ENCODE measurements at places on chromosomes 12 and 14.

DNA sequence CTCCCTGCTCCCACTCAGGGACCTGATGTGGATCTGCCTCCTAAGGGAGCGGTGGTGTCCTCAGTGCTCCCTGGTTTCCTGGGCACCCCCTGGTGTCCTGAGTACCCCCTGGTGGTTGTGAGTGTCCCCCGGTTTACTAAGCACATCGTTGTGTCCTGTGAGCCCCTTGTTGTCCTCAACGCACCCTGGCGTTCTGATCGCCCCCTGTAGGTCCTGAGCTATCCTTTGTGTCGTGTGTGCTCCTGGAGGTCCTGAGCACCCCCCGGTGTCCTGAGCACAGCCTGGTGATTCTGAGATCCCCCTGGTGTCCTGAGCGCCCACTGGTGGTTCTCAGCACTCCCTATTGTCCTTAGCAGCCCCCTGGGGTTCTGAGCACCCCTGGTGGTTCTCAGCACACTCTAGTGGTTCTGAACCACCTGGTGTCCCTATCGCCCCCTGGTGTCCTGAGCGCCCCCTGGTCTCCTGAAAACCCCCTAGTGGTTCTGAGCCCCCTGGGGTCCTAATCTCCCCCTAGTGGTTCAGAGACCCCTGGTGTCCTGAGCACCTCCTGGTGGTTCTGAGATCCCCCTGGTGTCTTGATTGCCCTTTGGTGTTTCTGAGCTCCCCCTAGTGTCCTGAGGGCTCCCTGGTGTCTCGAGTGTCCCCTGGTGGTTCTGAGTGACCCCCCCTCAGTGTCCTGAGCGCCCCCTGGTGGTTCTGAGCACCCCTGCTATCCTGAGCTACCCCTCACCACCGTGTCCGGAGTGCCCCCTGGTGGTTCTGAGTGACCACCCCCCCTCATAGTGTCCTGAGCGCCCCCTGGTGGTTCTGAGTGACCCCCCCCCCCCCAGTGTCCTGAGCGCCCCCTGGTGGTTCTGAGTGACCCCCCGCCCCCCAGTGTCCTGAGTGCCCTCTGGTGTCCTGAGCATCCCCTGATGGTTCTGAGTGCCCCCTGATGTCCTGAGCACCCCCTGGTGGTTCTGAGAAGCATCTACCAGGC lies 615.1 kb downstream of the TMEM121 start:
- no peak for DNase-seq

DNA sequence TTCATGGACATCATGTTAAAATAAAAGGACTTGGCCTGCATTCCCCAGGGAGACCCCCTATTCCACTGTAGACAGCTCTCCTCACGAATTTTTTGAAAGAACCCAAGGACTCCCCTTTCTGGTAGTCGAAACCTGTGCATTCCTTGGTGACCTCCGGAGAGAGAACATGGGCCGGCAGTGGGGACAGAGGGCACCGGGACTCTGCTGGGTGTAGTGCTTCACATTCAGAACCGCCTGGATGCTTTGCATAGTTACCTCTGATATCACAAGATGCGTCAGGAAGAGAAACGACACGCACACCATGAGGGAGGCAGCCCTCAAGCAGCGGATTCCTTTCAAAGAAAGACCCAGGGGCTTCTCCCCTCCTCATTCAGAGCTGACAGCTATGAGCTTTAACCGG lies 9.7 kb downstream of the CKAP4 start:
- DNase-seq, result no peak

GRCh38 chr12:32012249-32012785 lies 53.1 kb downstream of the RESF1 start:
- no peak for DNase-seq

- DNase-seq, result peak; percentile 36
These were observed 1.3 kb downstream of the CHST11 start for GRCh38 chr12:104457746-104458693.

GRCh38 chr12:62256408-62257096 lies 3.7 kb upstream of the USP15 start:
- DNase-seq, result peak; percentile 6

DNA sequence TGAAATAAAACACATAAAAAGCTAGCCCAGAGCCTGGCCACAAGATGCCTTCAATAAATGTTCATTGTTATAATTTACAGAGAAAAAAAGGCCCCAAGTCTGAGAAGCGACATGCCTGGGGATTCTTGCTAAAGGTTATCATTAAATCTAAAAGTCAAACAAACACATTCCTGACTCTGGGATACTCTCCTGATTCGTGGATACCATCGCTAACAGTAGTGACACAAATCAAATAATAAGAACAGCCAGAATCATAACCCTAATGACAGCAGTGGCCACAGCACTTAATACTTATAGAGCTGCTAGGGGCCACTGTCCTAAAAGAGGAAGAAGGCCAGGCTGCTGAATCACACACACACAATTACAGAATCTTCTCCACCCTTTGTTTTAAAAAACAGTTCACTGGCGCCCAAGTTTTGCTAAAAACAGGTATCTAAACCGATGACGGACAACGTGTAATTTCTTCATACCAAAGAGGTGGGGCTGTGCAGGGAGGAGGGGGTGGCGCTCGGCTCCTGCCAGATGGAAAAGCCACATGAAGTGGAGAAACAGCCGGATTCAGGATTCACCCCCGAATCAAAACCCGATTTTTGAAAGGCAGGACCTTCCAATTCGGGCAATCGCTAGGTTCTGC lies 1.2 kb downstream of the CLIP1 start:
- peak; percentile 59 for DNase-seq

DNA sequence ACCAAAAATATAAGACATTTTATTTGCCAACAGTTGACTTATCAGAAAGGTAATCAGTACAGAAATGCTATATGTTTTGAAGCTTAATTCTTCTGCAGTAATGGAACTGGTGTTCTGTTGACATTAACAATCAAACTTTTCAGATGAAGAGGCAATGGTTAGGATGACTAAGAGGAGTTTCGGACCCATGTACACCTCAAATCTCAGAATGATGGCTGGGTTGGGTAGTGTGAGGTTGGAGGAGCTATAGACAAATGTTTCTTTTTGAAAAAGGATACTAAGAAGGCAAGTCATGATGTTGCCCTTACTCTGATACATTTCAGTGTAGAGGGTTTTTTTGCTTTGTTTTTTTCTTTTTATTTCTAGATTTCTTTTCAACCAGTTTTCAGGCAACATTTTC lies 66.9 kb downstream of the KNTC1 start:
- DNase-seq, result no peak

- DNase-seq, result no peak
These were observed 8.5 kb upstream of the BCL7A start for GRCh38 chr12:122013136-122013535.

- no peak for DNase-seq
These were observed 679 bp downstream of the ARF6 start for GRCh38 chr14:49893309-49894213.

- DNase-seq, result no peak
These were observed 1085.0 kb upstream of the TMEM132C start for GRCh38 chr12:127182018-127182417.

GRCh38 chr12:4905316-4905715 lies 4.4 kb upstream of the KCNA1 start:
- DNase-seq, result no peak

- DNase-seq, result no peak
These were observed 705.1 kb downstream of the MED13L start for GRCh38 chr12:115572440-115572839.

- DNase-seq, result no peak
These were observed 80.0 kb upstream of the SLC8A3 start for GRCh38 chr14:70268760-70269159.

- DNase-seq, result no peak
These were observed 78.9 kb downstream of the ESR2 start for GRCh38 chr14:64215274-64215673.

DNA sequence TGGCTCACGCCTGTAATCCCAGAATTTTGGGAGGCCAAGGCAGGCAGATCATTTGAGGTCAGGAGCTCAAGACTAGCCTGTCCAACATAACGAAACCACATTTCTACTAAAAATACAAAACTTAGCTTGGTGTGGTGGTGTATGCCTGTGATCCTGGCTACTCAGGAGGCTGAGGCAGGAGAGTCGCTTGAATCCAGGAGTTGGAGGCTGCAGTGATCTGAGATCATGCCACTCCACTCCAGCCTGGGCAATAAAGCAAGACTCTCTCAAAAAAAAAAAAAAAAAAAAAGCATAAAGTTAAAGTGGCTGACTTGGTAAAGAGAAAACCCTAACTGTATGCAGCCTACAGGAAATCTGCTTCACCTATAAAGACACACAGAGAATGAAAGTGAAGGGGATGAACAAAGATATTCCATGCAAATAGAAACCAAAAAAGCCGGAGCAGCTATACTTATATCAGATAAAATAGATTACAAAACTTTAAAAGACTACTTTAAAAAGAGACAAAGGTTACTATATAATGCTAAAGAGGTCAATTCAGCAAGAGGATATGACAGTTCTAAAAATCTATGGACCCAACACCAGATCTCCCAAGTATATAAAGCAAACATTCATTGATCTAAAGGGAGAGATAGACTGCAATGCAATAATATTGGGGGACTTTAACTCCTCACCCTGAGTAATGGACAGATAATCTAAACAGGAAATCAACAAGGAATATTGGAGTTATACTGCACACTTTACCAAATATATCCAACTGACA lies 4.1 kb downstream of the CLEC2B start:
- DNase-seq, result no peak

DNA sequence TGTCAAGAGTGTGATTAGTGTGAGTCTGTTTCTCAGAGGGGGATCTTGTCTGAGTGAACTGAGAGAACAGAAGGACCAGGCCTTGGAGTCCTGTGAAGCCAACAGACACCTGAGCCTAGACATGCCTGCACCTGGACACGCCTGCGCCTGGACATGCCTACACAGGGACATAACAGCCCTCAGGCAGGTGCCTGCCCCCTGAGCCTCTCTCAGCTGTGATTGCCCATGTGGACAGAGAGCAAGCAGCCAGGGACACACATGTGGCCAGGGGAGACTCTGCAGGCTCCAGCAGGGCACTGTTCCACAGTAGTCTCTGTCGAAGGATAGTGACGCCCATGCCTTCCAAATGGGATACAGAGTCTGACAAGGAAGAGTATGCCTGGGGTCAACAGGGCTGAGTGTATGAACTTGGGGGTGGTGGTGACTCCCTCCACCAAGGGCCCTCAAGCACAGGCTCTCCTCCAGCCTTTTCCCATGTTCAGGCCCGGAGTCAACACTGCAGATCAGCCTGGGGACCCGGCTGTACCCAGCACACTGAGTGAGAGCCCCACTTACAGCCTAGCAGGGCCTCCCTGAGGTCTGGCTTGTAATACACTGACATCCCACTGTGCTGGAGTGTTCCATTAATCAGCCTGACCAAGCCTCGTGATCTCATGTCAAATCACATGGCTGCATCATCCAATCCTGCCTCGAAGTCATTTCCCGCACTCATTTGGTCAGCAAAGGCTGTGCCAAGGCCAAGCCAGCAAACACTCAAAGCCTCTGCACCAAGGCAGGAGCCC lies 173.0 kb downstream of the CALM1 start:
- no peak for DNase-seq

- DNase-seq, result no peak
These were observed 20.0 kb downstream of the NFKBIA start for GRCh38 chr14:35384455-35385041.

DNA sequence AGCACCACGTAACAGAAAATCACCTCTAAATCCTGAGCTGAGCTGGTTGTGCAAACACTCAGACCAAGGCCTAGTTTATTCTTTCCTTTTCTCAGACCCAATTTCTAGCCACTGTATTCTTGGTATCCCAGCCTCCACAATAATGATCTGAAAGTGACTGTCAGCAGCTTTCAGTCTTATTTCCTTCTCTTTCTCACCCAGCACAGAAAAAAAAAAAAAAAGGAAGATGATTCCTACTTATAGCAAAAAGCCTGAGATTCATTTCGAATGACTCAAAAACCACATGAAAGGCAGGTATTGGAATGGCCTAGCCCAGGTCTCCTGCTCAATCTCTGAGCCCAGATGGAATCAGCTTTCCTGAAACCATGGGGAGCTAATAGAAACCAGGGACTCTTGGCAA lies 298.6 kb upstream of the PPFIA2 start:
- no peak for DNase-seq

GRCh38 chr12:102962986-102963385 lies 5.5 kb downstream of the ASCL1 start:
- DNase-seq, result no peak

- DNase-seq, result no peak
These were observed 841.5 kb downstream of the SLC16A7 start for GRCh38 chr12:60437297-60437696.

- no peak for DNase-seq
These were observed 229.1 kb downstream of the PPM1H start for GRCh38 chr12:62705846-62706245.

DNA sequence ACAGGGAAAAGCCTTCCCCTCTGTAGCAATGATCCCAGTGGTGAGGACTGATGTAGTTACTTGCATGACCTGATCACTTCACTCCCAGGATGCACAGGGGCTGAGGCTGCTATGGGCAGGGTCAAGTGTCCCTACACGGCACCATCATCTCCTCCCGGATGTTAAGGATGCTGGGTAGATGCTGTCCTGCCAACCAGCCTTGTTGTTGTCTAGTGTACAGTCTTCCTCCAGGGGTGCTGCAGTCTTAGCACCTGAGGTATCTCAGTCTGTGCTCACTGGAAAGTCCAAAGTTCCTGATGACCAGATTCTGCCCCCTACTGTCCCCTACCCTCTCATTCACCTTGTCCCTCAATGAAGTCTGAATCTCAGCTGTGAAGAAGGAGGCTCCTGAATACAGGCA lies 20.1 kb downstream of the CPM start:
- no peak for DNase-seq

DNA sequence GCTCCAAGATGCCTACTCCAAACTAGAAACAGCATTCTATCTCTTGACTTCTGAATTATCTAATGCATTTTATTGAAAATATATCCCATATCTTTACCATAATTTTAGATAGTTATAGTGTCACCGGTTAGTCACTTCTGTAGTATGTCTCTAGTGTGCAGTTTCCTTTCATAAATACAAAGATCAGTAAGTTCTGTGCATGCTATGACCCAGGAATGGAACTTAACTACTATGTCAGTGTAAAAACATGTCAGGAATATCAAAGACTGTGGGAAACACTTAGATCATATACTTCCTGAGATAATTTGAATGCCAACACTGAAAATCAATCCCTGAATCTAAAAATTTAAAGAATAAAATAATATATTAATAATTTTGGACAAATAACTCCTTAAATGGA lies 237.6 kb downstream of the ATXN7L3B start:
- no peak for DNase-seq

- no peak for DNase-seq
These were observed 131.2 kb downstream of the EML1 start for GRCh38 chr14:99924379-99924778.

GRCh38 chr12:129049917-129050316 lies 196.6 kb downstream of the GLT1D1 start:
- no peak for DNase-seq

DNA sequence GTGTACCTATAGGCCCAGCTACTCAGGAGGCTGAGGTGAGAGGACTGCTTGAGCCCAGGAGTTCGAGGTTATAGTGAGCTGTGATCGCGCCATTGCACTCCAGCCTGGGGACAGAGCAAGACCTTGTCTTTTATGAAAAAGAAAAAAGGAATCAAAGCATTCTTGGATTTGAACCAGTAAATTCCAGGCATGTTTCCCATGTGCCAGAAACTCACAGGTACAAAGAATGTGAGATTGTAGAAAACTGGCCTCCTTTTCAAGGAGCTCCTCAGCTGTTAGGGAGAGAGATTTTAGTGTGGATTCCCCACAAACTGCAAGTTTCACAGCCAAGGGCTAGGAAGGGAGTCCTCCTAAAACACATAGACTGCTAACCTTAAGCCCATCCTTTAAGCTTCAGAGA lies 95.0 kb downstream of the FOXN4 start:
- no peak for DNase-seq

GRCh38 chr12:46921764-46922133 lies 96.0 kb upstream of the SLC38A4 start:
- DNase-seq, result no peak

GRCh38 chr12:109734219-109735000 lies 20.8 kb downstream of the FAM222A start:
- DNase-seq, result no peak
